ENCODE measurements at places on chromosomes 11 and 22.

GRCh38 chr11:12459865-12460444, 82.6 kb downstream of the PARVA start:
- no peak for DNase-seq

DNA sequence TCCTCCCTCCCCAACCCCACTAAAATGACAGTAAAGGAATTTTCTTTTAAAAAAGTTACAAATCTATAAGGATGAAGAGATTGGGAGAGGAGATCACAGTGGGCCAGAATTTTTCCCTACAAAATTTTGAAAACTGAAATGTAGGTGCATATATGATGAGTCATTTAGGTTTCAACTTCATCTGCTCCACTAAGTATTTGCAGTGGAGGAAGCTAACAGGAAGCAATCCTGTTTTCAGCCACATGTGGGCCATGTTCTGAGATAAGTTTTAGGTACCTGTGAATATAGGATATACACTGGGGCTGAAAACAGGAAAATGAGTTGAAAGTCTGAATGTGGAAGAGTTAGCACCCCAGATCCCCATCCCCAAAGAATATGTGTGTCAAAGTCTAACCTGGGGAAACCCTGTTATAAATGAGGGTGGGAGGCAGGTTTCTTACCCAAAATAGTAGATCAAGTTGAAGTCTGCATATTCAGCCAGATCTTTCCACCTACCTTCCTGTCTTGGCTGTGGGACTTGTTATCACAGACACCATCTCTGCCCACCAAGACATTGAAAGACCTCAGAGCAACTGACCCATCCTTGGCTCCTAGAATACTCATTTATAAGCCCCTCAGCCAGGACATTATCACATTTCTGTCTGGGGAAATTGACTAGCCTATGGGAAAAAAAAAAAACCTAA, 87.3 kb downstream of the PACS1 start:
- DNase-seq: no peak

DNA sequence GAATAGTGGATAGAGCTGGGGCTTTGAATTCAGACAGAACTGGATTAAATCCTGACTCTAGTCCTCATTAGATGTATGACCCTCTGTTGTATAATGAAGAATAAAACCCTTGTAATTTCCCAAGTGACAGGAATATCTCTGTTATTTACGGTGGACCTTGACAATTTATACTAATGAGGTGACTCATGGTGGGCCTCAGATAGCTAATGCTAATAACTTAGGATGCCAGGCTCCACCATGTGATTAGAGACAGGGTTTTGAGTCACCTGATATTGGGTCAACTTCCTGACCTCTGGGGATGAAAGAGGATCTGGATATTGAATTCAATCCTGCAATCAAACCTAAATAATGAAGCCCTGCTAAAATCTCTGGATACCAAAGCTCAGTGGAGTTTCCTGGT, 33.6 kb downstream of the OSBP start:
- no peak for DNase-seq

GRCh38 chr22:39955675-39956074, 4.5 kb upstream of the TMA7B start:
- DNase-seq: no peak
